Daoy (cell line): ENCODE measurements at places on chromosomes 7 and 10. TPM values are rescaled to one million over a fixed set of nuclear protein-coding genes. Genes with fewer than 3 reads are reported as not detected.

The TSPAN15 gene
- 1.6 and 4.6 TPM in 2 replicates for total RNA-seq

The ADCY1 gene
- total RNA-seq, result 0.34 and 0.80 TPM in 2 replicates

The FBXL13 gene
- total RNA-seq, result 3.1 and 8.3 TPM in 2 replicates

The CYP3A4 gene
- 0.09 and 0.11 TPM in 2 replicates for total RNA-seq

The GPR37 gene
- total RNA-seq, result 0.65 and 1.5 TPM in 2 replicates

The CPA5 gene
- 0.06 TPM in 1 of 2 replicates, not detected in the other for total RNA-seq

The PKD2L1 gene
- not detected in 2 replicates for total RNA-seq

The KCP gene
- 0.06 and 0.48 TPM in 2 replicates for total RNA-seq

The CDH23 gene
- total RNA-seq, result 0.21 and 0.40 TPM in 2 replicates

The DBNL gene
- 183 and 191 TPM in 2 replicates for total RNA-seq

The CYP2W1 gene
- total RNA-seq, result not detected in 2 replicates
